Activated naive CD8-positive, alpha-beta T cell treated with anti-CD3 and anti-CD28 coated beads, Interleukin-2, amount 50 U/mL, for 16 hours (primary cell): ENCODE measurements at places on chromosomes 2 and 18.

GRCh38 chr18:41022484-41022883 is 932.5 kb upstream of the PIK3C3 start:
- no peak for DNase-seq

DNA sequence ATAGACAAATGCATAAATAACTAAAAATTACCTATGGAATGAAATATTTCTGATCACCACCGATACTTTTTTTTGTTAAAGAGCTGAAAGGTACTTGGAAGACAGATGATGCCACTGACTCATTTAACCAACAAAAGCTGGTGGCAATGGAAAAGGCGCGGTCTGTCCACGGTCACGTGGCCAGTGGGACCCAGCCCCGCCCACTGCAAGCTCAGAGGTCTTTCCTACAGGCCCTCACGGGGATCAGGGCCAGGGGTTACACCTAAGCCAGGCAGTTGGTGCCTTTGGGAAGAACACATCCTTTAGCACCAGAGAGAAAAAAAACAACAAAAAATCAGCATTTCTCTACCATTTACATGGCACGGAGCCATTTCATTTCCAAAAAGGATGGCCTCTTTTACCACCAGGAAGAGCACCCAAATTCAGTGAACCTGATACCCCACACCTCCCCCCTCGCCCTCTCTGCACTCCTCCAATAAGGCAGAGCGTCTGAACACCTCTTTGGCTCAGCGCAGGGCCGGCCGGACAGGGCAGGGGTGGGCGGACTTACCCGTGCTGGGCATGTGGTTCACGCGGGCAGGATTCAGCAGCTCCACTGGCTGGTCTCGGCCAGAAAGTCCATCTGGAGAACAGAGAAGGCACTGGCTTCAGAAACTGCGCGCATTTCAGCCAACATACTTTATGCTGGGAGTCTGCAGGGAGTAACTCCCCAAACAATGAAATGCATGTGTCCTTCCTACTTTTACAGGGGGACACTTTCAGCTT is 164.6 kb downstream of the HDAC4 start:
- DNase-seq = no peak

- no peak for DNase-seq
These were observed 65.1 kb downstream of the TIMM21 start for GRCh38 chr18:74213429-74213828.

DNA sequence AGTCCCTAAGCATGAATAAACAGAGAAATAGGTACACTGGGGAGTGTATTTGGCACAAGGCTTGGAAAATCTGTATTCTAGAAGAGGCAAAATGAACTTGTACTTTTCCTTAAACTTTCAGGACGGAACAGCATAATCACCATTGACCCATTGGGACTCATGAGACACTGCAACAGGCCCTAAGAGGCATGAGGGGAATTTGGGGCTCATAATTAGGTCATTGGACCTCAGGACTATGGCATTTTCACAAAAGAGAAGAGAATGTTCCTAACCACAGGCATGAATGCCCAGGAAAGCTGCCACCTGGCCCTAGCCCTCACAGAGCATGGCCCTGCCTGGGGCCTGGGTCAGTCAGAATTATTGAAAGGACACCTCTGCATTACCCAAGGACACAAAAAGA is 67.9 kb upstream of the PIK3C3 start:
- DNase-seq = no peak

DNA sequence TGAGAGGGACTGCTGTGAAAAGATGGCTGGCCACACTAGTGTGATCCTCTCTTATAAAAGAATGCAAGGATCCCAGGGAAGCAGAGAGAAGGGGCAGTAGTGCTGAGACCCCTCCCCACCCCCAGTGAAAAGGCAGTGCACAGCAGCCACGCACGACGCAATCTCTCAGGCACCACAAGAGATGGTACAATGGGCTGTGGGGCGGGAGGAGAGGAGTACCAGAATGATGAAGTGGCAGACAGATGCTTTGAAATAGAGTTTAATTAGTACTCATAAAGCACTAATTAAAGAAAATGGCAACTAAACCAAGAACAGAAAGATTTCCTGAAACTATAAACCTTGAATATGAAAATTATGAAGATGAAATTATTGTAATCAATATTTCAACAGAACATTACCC is 29.0 kb downstream of the B4GALT6 start:
- DNase-seq = no peak

GRCh38 chr2:7681881-7682461 is 764.8 kb downstream of the RNF144A start:
- DNase-seq = no peak

- no peak for DNase-seq
These were observed 414.9 kb downstream of the PLCL1 start for GRCh38 chr2:198219292-198219691.

DNA sequence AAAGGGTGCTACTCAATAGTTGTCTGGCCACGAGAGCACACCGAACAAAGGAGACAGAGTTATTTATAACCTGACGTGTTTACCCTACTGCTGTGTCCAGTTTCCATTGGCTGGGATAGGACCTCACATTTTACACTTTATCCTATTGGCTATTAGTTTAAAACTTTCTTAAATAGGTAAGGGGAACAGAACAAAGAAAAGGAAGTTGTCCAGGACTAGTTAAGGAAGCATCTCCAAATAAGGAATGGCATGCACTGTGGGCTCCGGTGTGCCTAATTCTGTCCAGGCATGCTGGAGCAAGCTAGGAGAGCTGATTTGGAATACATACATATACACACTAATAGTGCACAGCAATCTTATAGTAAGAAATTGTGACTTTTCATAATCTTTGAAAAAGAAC is 72.2 kb downstream of the CAB39 start:
- DNase-seq = no peak

- DNase-seq = no peak
These were observed 46.8 kb downstream of the RNF138 start for GRCh38 chr18:32138332-32138982.

GRCh38 chr2:23709311-23709710 is 217.6 kb downstream of the ATAD2B start:
- DNase-seq = no peak

GRCh38 chr2:37232131-37232933 is 874 bp downstream of the NDUFAF7 start:
- DNase-seq = no peak

DNA sequence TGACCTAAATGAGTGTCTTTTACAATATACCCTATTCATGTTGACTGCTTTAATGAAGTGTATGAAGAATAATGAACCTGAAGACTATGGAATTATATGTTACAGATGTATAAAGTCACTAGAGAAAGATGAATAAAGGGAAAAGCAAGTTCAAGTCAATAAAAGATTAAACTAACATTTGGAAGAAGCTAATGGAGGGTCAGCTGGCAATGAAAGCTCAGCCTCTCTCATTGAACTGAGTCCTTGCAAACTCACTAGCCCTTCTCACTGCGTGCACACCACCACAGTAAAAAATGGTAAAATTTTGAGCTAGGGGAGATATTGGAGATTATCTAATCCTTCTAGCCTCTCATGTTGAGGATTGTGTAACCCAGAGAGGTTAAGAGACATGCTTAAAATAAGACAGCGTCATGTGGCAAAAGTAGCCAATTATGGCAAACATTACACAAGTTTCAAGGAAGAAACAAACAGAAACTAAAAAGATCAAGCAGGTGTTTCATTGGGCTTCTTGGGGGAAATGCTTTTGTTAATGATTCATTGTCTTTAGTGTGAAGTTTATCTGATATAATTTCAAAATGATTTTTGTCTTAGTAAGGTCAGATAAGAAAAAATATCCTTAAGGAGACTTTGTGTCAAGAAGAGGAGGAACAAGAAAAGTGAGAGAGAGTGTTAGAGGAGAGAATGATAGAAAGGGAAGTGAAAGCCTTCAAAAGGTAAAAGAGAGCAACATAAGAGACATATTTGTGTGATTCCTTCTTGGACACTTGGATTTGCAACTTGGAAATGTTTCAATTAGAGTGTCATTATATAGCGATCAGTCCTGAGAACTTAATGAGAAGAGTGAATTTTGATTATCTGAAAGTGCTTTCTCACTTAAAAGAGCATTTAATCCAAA is 893.7 kb upstream of the FAM98A start:
- no peak for DNase-seq

DNA sequence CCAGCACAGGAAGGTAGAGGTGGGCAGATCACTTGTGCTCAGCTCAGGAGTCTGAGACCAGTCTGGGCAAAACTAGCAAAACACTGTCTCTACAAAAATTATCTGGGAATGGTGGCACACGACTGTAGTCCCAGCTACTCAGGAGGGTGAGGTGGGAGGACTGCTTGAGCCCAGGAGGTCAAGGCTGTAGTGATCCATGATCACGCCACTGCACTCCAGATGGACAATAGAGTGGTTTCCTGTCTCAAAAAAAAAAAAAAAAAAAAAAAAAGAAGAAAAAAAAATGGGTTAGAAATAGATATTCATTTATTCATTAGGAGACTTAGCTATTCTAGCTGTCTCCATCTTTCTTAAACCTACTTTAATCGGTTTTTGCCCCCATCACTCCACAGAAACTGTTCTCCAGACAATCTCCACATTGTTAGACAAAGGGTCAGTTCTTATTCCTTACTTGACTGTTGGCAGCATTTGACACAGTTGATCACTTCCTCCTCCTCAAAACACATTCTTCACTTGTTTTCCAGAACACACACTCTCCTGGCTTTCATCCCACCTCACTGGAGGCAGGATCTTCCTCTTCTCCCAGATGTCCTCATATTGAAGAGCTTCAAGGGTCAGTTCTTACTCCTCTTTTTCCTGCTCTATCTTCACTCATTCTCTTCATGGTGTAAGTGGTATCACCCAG is 103.1 kb downstream of the DTNB start:
- no peak for DNase-seq

GRCh38 chr18:77571743-77572142 is 322.1 kb downstream of the GALR1 start:
- DNase-seq = no peak

DNA sequence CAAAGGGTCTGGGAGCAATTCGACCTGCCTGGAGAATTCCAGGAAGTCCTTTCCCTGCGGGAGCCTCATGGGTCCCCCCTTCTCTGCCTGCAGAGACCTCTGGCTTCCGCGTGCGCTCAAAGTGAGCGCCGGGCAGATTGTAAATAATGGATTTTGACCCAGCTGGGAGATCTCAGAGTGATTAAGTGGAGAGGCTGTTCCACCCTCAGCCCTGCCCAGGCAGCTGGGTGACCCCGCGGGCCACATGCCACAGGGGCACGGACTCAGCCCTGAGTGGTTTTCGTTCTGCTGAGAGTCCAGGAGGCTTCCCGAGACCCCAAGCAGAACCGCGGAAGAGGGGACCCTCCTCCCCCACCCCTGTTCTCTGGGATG is 1.2 kb downstream of the KCNG2 start:
- no peak for DNase-seq

GRCh38 chr18:7317804-7318231 is 86.9 kb downstream of the LRRC30 start:
- DNase-seq = no peak

GRCh38 chr2:128271911-128272600 is 46.6 kb downstream of the HS6ST1 start:
- DNase-seq = no peak

GRCh38 chr2:55985406-55985805 is 61.8 kb upstream of the EFEMP1 start:
- no peak for DNase-seq

DNA sequence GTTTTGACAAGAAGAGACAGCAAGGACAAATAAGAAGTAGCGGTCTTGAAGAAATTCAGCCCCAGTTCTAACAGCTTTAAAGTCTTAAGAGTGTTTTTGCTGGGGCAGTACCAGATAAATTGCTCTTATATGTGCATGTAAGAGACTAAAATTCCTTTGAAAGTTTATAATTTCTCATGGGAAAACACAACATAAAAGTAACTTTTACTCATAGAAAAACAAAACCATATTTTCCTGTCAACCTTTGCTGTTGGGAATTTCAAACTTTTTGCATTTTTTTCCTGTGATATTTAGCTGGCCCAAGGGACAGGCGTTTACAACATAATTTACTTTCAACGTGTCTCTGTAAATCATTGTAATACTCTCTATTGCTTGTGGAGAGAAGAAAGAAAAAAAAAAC is 767.8 kb upstream of the ZEB2 start:
- no peak for DNase-seq

GRCh38 chr2:221088506-221088905 is 483.6 kb downstream of the EPHA4 start:
- no peak for DNase-seq

DNA sequence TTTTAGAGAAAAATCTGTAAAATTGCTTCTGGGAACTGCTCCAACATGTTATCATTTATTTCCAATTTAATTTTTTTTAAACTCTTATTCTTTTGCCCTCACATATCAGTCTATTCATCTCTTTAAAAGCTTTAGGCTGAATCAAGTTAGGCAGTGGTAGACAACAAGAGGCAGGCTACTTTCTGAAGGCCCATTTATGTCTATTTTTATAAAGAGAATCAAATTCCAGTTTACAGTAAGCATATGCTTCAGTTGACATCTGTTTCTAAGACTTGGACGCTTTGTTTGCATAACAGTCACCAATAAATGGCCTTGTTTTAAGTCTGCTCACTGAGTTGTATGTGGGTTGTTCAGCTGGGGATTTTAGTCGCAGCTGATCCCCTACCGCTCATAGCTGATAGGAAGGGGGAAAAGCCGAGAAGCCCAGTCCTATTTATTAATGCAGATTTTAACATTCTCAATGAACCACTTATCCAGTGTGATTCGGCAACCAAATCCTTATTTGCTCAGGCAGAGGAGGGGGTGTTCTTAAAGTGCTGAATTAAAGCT is 260.4 kb upstream of the SIX3 start:
- DNase-seq = no peak

GRCh38 chr2:22912398-22912797 is 472.6 kb upstream of the KLHL29 start:
- DNase-seq = no peak

GRCh38 chr2:6975988-6976387 is 58.8 kb downstream of the RNF144A start:
- no peak for DNase-seq

GRCh38 chr18:58348951-58349350 is 279.9 kb downstream of the ALPK2 start:
- DNase-seq = no peak

GRCh38 chr2:17036361-17036760 is 370.7 kb upstream of the CYRIA start:
- DNase-seq = no peak

- DNase-seq = no peak
These were observed 20.0 kb downstream of the AQP12B start for GRCh38 chr2:240662681-240663080.

- DNase-seq = no peak
These were observed 102.5 kb downstream of the CRIM1 start for GRCh38 chr2:36458106-36458505.

DNA sequence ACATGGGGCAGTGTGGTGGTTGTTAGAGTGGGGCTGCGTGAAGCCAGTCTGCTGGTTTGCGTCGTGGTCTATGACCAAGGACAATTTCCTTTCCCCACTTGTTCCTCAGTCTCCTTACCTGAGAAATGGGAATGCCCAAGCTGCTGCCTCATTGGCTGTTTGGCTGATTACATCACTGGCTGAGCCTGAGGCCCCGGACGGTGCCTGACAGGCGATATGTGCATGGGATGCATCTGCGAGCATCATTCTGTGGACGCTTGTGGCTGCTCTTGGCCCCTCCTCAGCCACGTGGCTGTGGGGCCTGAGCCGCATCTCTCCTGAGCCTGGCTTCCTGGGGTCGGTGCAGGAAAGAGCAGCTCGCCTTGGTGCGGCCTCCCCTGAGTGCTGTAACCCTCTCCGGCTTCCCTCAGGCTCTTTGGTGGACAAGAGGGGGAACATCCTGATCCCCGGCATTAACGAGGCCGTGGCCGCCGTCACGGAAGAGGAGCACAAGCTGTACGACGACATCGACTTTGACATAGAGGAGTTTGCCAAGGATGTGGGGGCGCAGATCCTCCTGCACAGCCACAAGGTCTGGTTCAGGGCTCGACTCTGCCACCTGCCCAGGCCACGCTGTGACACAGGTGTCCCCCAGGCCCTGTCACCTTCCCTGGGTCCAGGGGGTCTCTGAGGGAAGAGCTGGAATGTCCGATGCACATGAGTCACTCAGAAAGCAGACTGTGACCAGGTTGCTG is 17.2 kb downstream of the CNDP2 start:
- DNase-seq = no peak
